ENCODE measurements at places on chromosomes 4 and X.
A peak's percentile ranks its signal among the peaks of the same experiment; 100 is the strongest.

DNA sequence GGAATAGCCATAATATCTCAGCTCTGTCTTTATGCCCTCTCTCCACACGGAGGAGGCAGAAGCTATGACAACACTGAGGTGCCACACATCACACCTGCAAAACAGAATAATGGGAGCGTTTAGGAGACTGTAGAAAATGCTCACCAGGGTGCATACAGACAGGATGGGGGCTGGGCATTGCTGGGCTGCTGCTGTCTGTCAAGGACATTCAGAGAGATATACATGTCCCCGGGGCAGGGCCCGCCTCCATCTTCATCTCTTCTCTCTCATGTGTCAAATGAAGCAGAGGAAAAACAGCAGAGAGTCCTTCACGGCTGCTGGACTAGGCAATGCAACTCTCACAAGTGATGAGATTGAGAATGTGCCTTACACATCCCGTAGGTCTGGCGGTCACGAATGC, 65.3 kb upstream of the DHRSX start:
- DNase-seq, result no peak

DNA sequence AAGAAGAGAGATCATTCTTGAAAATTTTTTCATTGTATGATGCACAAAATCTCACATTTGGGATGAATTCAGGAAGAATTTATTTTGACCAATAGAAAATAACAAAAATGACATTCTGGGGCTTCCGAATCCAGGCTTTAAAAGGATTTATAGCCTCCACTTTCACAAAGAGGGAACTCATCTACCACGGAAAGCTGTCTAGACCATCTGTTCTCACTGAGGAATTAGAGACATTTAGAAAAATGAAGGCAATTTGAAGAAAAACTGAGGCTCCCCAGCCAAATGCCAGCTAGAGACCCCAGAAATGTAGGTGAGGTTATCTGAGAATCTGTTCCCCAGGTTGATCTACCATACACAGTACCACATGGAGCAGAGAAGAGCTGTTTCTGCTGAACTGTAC, 464.3 kb downstream of the TMA16 start:
- no peak for DNase-seq

DNA sequence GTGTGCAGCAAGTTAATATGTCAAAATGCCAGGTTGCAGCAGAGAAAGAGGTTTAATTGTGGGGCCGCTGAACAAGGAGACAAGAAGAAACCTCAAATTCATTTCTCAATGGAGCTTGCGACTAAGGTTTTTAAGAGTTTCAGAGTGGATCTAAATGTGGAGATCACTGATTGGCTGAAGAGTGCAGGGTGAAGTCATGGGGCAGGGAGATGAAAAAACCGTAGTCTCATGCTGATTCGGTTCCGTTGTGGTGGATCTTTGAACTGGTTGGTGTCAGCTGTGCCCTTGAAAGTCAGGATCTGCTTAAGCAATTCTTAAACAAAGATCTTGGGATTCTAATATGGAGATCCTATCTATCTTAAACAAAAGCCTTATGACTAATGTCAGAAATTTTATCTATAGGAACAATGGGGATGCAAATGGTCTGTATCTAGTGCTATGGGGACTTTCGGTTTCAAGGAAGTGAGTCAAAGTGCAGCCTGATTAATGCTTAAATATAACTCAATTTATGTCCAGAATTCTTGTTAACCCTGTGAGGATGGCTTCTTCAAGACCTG, 173.9 kb upstream of the CENPE start:
- no peak for DNase-seq

GRCh38 chr4:56086073-56086541, 137.4 kb downstream of the CEP135 start:
- no peak for DNase-seq

DNA sequence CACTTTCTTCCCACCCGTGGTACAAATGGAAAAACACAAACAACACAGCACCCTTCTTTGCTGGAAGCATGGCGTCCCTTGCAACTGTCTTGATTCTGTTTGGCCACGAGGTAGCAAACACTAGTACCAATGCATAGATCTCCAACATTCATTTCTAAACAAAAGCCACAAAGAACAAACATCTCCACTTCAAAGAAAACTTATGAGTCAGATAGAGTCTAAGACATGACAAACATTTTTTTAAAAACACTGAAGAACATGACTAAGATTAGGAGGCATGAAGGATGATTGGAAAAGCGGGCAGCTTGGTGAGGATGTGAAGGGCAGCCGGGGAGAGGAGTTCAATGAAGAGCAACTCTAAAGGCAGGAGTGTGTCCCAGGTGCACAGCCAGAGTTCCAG, 197.6 kb upstream of the FAM9B start:
- no peak for DNase-seq

GRCh38 chrX:115229337-115230003, 4.4 kb downstream of the LRCH2 start:
- DNase-seq, result no peak

GRCh38 chr4:3500634-3501101, 31.6 kb downstream of the LRPAP1 start:
- no peak for DNase-seq

GRCh38 chr4:64465263-64465662, 56.0 kb upstream of the TECRL start:
- peak; percentile 25 for DNase-seq

DNA sequence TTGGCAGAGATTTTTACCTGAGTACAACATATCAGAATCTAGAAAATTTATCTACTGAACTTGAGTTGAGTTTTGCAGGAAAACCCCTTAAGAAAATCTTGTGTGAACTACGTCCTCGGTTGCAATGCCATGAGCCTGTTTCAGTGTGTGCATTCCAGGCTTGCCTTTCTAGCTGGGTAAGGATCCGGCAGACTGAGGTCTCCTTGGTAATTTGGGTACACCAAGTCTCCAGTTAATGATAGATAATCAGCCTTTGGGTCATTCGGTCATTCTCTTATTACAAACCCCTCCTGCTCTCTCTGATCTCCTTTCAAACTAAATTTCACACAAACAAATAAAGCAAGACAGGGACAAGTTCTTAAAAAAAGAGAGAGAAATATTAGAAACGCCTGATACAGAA, 5.9 kb upstream of the HAND2 start:
- no peak for DNase-seq

GRCh38 chr4:76036855-76037254, 985 bp upstream of the CXCL11 start:
- no peak for DNase-seq

DNA sequence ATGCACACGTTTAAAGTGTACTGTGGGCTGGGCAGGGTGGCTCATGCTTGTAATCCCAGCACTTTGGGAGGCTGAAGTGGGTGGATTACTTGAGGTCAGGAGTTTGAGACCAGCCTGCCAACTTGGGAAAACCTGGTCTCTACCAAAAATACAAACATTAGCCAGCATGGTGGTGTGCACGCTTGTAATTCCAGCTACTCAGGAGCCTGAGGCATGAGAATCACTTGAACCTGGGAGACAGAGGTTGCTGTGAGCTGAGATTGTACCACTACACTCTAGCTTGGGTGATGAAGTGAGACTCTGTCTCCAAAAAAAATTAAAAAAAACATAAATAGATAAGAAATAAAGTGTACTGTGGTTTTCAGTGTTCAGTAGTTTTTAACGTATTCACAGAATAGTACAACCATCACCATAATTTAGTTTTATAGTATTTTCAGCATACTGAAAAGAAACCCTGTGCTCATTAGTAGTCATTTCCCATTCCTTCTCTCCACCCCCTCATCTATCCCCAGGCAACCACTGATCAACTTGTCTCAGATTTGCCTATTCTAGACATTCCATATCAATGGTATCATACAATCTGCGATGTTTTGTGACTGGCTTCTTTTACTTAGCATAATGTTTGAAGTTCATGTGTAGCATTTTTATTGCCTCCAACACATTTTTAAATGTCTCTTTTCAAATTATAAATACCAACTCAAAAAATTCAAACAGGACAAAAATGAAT, 19.1 kb downstream of the SLAIN2 start:
- no peak for DNase-seq

DNA sequence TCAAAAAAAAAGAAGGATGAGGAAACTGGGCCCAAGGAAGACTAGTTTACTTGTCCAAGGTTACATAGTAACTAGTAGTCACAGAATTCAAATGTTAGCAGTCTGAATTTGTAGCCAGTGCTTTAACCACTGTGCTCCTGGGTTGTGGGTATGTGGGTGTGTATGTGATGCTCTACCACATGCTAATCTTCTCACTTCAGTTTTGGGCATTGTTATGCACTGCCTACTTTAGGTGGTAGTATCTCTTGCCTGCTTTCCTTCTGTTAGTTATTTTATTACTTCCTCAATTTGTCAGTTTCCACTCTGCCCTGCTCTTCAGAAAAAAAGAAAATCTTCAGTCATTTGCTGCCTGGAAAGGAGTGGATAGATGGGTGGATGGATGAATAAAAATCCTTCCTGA, 219.2 kb downstream of the RPA4 start:
- no peak for DNase-seq

DNA sequence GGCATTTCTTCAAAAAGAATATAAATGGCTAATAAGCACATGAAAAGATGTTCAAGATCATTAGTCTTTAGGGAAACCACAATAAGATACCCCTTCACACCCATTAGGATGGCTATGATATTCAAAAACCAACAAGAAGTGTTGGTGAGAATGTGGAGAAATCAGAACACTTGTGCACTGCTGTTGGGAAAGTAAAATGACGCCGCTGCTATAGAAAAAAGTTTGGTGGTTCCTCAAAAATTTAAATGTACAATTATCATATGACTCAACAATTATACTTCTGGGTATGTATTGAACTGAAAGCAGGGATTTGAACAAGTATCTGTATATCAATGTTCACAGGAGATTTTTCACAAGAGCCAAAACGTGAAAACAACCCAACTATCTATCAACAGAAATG, 29.4 kb upstream of the NEUROG2 start:
- no peak for DNase-seq
